PC-9 (cell line): ENCODE measurements at places on chromosomes 1 and 21. TPM values are rescaled to one million over a fixed set of nuclear protein-coding genes. Genes with fewer than 3 reads are reported as not detected.

GRCh38 chr1:151809290-151809984, 4.2 kb upstream of the LINGO4 start:
- DNase-seq, result no peak

DNA sequence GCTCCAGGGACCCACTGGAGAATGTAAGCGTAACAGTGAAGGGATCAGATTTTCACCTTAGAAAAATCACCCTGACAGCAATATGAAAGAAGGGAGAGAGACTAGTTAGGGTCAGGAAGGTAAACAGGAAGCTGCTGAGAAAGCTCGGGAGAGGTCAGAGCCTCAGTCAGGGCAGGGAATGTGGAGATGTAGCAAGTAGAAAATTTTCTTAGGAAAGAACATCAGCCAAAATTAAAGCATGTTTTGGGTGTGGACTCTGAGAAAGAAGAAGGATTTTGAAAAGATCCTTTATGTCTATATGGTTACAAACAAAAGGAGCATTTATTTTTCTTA, 16.7 kb upstream of the ERICH3 start:
- no peak for DNase-seq

The GNAT2 gene
- 0.52 and 0.63 TPM in 2 replicates for total RNA-seq

The MXRA8 gene
- 0.55 and 0.80 TPM in 2 replicates for total RNA-seq

The ANKRD35 gene
- 0.78 and 1.2 TPM in 2 replicates for total RNA-seq

- DNase-seq, result peak; percentile 59
Measured at GRCh38 chr1:174976436-174977108, 23.2 kb upstream of the CACYBP start.

The ERG gene
- total RNA-seq, result not detected in 2 replicates

GRCh38 chr1:61120998-61121397, 38.6 kb downstream of the NFIA start:
- no peak for DNase-seq

The GBP6 gene
- total RNA-seq, result 2.0 and 2.2 TPM in 2 replicates

DNA sequence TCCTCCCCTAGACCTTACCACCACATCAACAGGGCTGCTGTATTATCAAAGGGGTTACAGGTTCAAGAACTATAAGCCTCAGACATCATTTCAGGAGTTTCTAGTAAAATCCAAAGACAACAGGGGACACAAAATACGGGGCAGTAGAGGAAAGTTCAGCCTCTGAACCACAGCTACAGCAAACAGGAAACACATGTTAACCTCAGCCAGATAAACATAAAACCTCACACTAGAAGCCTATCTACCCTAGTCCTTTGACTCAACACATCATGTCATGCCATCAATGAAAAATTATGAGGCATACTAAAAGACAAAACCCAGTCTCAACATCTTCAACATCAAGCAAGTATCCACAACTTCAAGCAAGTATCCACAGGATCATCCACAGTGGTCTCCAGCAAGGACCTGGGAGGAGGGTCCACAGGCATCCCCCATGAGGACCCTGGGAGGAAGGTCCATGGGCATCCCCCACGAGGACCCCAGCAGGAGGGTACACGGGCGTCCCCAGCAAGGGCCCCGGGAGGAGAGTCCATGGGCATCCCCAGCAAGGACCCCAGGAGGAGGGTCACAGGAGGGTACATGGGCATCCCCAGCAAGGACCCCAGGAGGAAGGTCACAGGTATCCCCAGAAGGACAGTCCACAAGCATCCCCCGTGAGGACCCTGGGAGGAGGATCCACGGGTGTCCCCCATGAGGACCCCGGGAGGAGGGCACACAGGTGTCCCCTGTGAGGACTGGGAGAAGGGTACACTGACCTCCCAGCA, 440.0 kb downstream of the MATN1 start:
- no peak for DNase-seq

DNA sequence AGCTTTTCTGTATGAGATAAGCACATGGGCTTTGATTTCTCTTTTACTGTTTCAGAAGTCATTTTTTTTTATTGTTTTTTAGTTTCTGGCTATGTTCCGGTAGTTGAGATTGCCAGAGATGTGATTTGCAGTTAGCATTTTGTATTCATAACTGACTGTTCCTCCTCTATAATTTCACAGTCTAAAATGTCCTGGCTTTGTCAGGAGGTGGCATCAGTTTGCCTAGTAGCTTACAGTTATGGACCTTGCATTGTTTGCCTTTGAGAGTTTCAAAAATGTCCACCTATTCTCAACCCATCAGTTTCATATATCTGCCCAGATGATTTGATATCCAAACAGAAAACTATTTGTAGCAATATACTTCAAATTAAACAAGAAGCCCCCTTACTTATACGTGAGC, 39.5 kb upstream of the ST6GALNAC3 start:
- DNase-seq, result no peak

DNA sequence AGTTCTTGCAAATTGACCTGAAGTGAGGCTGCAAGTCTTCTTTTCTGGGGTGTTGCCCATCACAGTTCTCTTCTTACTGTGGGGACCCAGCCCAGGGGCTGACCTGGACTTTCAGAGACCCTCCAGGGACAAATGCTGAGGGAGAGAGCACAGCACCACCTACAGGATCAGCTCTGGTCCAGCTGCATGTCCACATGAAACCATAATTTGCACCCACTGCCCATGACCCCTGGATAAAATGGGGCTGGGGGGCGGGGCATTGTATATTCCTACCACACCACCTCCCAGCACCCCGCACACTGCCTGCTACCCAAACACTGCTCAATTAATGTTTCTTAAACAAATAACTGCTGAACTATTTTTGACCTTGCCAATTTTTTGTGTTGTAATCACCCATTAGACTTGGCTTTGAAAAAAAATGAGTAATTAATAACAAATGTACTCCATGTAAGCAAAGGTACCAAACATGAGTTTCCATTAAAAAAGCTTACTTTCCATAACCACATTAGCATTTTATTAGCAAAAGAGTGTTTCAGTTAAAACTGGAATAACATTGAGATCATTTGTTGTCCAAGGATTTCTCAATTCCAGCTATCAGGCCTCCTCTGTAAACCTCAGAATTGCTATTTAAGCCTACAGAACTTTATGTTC, 168.0 kb upstream of the RAB4A start:
- DNase-seq, result no peak

- no peak for DNase-seq
Measured at GRCh38 chr1:53348486-53349368, 20.9 kb upstream of the LRP8 start.
